Inflammatory macrophage treated with lipopolysaccharide for 1 hour (primary cell): ENCODE measurements at places on chromosomes 7 and 10.

DNA sequence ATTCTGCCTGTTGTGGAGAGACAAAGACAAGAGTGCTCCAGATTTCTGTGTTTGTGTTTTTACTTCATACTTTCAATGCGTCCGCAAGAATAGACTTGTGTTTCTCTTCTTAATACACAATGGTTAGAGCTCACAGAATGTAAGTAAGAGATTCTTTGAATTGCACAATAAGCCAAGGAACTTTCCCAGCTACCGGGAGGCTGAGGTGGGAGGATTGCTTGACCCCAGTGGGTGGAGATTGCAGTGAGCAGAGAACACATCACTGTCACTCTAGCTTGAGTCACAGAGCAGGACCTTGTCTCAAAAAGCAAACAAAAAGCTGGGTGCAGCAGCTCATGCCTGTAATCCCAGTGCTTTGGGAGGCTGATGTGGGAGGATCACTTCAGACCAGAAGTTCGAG lies 250.7 kb upstream of the MYO3A start:
- peak; percentile 42 for DNase-seq

- DNase-seq: no peak
Observed at GRCh38 chr10:84261236-84261915, 16.5 kb downstream of the RGR start.

DNA sequence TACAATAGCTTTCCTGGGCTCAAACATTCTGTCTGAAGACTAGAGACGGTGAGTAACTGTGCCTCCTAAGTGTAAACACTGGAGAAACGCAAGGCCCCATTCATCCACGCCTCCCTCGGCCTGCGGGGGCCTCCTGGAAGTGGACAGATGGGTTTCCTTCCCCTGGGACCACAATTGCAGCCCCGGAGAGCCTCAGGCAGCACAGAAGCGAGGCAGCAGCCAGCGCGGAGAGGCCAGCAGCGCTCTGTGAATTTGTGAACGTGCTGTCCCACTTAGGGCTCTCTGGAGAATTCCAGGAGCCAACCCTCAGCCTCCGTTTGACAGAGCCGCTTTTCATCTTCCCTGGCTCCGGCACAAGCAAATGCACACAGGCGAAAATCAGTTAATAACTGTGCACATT lies 23.2 kb upstream of the CALN1 start:
- no peak for DNase-seq

DNA sequence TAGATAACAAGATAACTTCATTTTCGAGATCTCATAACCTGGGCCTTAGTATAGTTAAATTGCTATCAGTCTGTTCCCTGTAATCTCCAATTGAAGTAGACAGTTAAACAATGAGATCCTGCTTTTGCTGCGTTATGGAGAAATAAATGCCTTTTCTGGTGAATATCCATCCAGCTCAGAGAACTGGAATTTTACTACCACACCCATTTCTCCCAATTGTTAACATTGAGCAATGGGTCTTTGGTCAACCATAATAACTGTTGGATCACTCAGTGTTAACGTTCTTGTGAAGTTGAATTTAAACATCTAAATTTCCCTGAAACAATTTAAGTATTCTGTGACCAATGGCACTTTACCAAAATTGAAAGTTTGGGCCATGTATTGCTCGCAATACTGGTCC lies 3.0 kb downstream of the CALU start:
- DNase-seq: no peak
